ENCODE measurements at places on chromosomes 11 and 22. TPM values are rescaled to one million over a fixed set of nuclear protein-coding genes. Genes with fewer than 3 reads are reported as not detected.

GRCh38 chr22:27613099-27614005 is 188.2 kb downstream of the MN1 start:
- DNase-seq, result no peak
- H3K36me3 ChIP-seq, result no peaks in the 10 kb centered on the region
- H3K27me3 ChIP-seq, result no peaks in the 10 kb centered on the region
- H3K4me3 ChIP-seq, result no peak overlapping the region
- no peak overlapping the region for H3K27ac ChIP-seq
- no peaks in the 10 kb centered on the region for H3K4me1 ChIP-seq

- no peaks in the 10 kb centered on the region for H3K4me1 ChIP-seq
- H3K27me3 ChIP-seq, result no peaks in the 10 kb centered on the region
- no peak overlapping the region for H3K4me3 ChIP-seq
- DNase-seq, result no peak
Observed at GRCh38 chr11:56522008-56522407, 21.0 kb downstream of the OR5M11 start.

- no peak overlapping the region for H3K4me3 ChIP-seq
- peaks cover 46% of the 10 kb centered on the region for H3K4me1 ChIP-seq
- DNase-seq, result no peak
- H3K27ac ChIP-seq, result peak overlapping the region; percentile 82
- no peaks in the 10 kb centered on the region for H3K36me3 ChIP-seq
- no peaks in the 10 kb centered on the region for H3K27me3 ChIP-seq
Observed at GRCh38 chr11:44570411-44571155, 5.1 kb downstream of the CD82 start.

DNA sequence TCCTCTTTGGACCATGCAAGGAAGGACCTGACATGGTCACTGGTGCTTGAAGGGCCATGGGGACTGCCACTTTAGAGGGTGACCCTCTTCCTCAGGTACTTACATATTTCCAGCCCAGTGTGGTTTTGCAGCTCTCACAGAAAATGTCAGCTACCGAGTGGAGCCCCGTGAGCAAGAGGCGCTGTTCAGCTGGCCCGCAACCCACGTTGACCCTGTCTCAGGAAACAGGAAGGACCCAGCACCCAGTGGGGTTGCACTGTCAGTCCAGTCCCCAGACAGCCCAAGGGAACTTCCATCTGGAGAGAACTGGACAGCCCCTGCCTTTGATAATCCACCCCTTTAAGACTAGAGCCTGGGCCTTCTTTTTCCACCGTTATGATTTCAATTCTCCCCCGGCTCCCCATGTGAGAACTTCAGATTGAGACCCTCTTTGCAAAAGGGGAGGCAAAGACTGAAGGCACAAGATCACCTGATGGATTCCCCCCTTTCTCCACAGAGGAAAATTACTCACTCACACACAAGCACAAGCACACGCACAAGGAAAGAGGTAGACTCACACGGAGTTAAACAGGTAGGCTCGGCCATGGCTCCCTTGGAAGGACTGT is 3.4 kb downstream of the YPEL4 start:
- no peaks in the 10 kb centered on the region for H3K27me3 ChIP-seq
- no peak for DNase-seq
- no peak overlapping the region for H3K27ac ChIP-seq
- H3K4me3 ChIP-seq, result no peak overlapping the region

GRCh38 chr11:113147249-113147648 is 167.1 kb upstream of the TTC12 start:
- no peaks in the 10 kb centered on the region for H3K36me3 ChIP-seq
- no peak overlapping the region for H3K27ac ChIP-seq
- no peak for DNase-seq

GRCh38 chr11:78217650-78218541 is 29.2 kb downstream of the USP35 start:
- no peak for DNase-seq
- H3K27me3 ChIP-seq, result no peaks in the 10 kb centered on the region
- no peak overlapping the region for H3K27ac ChIP-seq

DNA sequence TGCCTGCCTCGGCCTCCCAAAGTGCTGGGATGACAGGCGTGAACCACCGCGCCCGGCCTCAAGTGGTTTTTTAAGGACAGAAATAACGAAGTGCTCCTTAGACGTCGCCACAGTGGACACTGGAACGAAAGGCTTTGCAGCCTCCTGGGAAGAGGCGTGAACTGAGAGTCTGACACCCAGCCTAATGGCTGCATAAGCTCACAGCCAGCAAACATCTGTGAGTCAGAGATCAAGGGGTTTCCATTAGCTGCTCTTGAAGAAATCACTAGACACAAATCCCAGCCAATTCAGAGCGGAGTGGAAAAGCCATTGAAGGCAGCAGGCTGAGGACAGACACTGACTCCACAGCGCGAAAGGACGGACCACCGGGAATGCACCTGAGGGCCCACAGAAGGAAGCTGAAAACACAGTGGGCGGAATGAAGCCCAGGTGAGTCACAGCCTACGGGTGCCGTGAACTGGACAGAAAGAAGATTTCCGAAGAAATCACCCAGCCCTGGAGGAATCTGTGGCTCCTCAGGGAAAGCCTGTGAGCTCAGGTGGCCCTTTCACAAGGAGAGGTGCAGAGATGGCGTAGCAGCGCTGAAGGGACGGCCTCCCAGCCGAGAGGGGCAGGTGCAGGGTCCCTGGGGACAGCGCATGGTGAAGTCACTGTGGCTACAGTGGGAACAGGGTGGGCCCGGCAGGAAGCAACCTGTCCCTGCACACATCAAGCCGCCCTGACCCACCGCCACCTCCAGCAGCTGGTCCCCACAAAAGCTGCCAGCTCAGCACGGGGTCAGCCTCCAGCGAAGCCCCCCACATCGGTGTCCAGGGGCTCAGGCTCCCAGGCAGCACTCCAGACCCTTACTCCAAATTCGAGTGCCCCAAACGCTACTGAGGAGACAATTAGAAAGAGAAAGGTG is 11.6 kb downstream of the LMNTD2 start:
- H3K27me3 ChIP-seq, result peaks cover 7% of the 10 kb centered on the region
- H3K4me3 ChIP-seq, result no peak overlapping the region
- no peak overlapping the region for H3K27ac ChIP-seq
- no peak for DNase-seq

- DNase-seq, result no peak
- no peaks in the 10 kb centered on the region for H3K36me3 ChIP-seq
- no peaks in the 10 kb centered on the region for H3K27me3 ChIP-seq
- H3K4me1 ChIP-seq, result peaks cover 27% of the 10 kb centered on the region
- H3K4me3 ChIP-seq, result peak overlapping the region; percentile 2
Observed at GRCh38 chr11:74185285-74185684, 14.2 kb downstream of the PPME1 start.

CABP4 gene
- 0.61 TPM for polyA plus RNA-seq

OR8D1 gene
- not detected for polyA plus RNA-seq

SLN gene
- 475 TPM for polyA plus RNA-seq

Measured in psoas muscle (tissue), 8 donors.